Mucosa of gallbladder (tissue), 1 donor: ENCODE measurements at places on chromosomes 4 and X. TPM values are rescaled to one million over a fixed set of nuclear protein-coding genes. Genes with fewer than 3 reads are reported as not detected.

Gene MAGEA2
- not detected for total RNA-seq

Gene SHOX
- total RNA-seq: not detected

Gene DCLK2
- 14.0 TPM for total RNA-seq

Gene GAGE12C
- total RNA-seq: not detected

Gene SHROOM3
- total RNA-seq: 320 TPM

Gene ADH5
- total RNA-seq: 130 TPM

Gene POU4F2
- not detected for total RNA-seq

Gene HTATSF1
- total RNA-seq: 35.8 TPM

Gene DGAT2L6
- not detected for total RNA-seq

Gene SSX4
- total RNA-seq: not detected

Gene LONRF3
- 4.7 TPM for total RNA-seq

Gene FGFR3
- total RNA-seq: 104 TPM

Gene GAGE12F
- total RNA-seq: 0.86 TPM

Gene TLL1
- total RNA-seq: 1.2 TPM

Gene IL2RG
- total RNA-seq: 8.9 TPM

Gene GPC3
- total RNA-seq: 44.7 TPM

Gene AFM
- total RNA-seq: 0.35 TPM

Gene ASMT
- not detected for total RNA-seq

Gene USP51
- total RNA-seq: 1.9 TPM

Gene IRS4
- total RNA-seq: not detected

Gene BEX5
- 41.1 TPM for total RNA-seq

Gene SRPK3
- total RNA-seq: 5.8 TPM

Gene HMGB3
- 14.8 TPM for total RNA-seq

Gene CXorf65
- total RNA-seq: not detected

Gene KLKB1
- 3.7 TPM for total RNA-seq

Gene XAGE1A
- not detected for total RNA-seq

Gene PGAM4
- total RNA-seq: not detected

Gene FAM53A
- 1.6 TPM for total RNA-seq

Gene PF4V1
- total RNA-seq: not detected

Gene LNX1
- 32.1 TPM for total RNA-seq

Gene TXK
- total RNA-seq: 0.86 TPM

Gene STK26
- 8.4 TPM for total RNA-seq

Gene WAS
- total RNA-seq: 11.5 TPM

Gene SLC9A7
- total RNA-seq: 6.2 TPM

Gene PRDM8
- 4.1 TPM for total RNA-seq

Gene ELF4
- total RNA-seq: 12.5 TPM

Gene LIMCH1
- total RNA-seq: 90.3 TPM

Gene BBS12
- total RNA-seq: 4.1 TPM

Gene P2RY4
- not detected for total RNA-seq

Gene PNMA5
- total RNA-seq: not detected

Gene GSX2
- not detected for total RNA-seq

Gene MAGEC1
- not detected for total RNA-seq

Gene ZNF711
- 2.6 TPM for total RNA-seq

Gene TCP11X2
- total RNA-seq: 0.17 TPM

Gene CYP2U1
- 8.1 TPM for total RNA-seq

Gene ZMAT1
- 7.8 TPM for total RNA-seq

Gene SSX2B
- 0.26 TPM for total RNA-seq

Gene SULT1E1
- 0.29 TPM for total RNA-seq

Gene THOC2
- total RNA-seq: 63.8 TPM
